ENCODE measurements at places on chromosomes 7 and 10. TPM values are rescaled to one million over a fixed set of nuclear protein-coding genes. Genes with fewer than 3 reads are reported as not detected.

DNA sequence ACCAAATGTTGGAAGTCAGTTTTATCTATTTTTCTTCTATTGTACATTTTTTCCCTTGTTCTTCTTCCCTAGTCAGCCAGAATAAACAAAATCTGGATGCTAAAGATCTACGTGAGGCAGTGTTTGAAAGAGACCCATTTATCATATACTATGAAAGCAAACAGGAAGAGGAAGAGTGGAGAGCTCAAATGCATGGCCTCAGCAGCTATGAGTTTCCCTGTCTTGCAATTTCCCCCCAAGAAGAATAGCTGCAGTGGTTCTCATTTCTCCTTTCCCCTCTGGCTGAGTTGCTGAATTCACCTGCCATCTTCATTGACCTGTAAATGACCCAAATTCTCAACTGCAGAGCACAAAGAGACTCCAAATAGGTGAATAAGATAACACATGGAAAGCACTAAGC lies 347.1 kb upstream of the NRP1 start:
- no peak for DNase-seq

ERVW-1 gene
- total RNA-seq, result not detected

- DNase-seq, result no peak
Observed at GRCh38 chr7:69060516-69060915, 537.8 kb upstream of the AUTS2 start.

- no peak for DNase-seq
Observed at GRCh38 chr7:77855371-77856083, 57.0 kb downstream of the PHTF2 start.

- DNase-seq, result no peak
Observed at GRCh38 chr7:94355454-94355853, 39.2 kb upstream of the COL1A2 start.

- no peak for DNase-seq
Observed at GRCh38 chr7:17632384-17632783, 307.9 kb downstream of the SNX13 start.

DNA sequence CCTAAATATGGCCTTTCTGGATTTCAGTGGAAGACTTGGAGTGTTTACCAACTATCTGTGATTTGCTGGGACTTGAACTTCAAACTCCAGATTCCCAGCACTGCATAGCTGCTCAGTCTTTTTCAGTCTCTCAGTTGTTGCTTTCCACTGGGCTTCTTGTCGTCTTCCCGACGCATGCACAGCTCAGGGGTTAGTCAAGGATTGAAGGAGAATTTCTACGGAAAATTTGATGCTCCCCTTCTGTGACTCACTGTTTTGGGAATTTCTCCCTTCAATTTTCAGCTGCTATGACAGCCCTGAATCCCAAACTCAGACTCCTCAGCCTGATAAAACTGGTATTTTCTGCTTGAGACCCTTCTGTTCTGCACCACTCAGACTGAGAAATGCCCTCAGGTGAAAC lies 91.7 kb downstream of the CYP26A1 start:
- no peak for DNase-seq

GRCh38 chr7:145893925-145894535 lies 222.6 kb upstream of the CNTNAP2 start:
- DNase-seq, result no peak

GRCh38 chr10:124302951-124303505 lies 115.7 kb downstream of the OAT start:
- peak; percentile 52 for DNase-seq

GRCh38 chr7:37248396-37248861 lies 200.2 kb downstream of the ELMO1 start:
- no peak for DNase-seq

DNA sequence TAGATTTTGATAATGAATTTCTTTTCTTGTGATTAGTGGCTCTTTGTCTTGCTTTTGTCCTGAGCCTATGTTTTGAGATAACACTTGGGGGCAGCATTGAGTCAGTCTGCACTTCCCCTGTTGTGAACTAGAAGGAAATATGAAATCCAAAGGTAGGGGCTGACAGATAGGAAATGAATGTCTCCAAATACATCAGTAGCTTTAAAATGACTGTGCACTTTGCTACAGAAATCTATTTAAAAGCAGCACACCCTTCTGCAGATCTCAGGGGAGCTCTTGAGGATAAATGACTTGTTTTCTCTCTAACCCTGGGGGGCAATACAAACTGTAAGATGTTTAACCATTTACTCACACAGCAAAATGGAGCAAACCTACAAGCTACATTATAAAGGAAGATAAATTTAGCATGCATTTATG lies 176.0 kb upstream of the MYO3A start:
- no peak for DNase-seq

RPEL1 gene
- total RNA-seq, result not detected

DNA sequence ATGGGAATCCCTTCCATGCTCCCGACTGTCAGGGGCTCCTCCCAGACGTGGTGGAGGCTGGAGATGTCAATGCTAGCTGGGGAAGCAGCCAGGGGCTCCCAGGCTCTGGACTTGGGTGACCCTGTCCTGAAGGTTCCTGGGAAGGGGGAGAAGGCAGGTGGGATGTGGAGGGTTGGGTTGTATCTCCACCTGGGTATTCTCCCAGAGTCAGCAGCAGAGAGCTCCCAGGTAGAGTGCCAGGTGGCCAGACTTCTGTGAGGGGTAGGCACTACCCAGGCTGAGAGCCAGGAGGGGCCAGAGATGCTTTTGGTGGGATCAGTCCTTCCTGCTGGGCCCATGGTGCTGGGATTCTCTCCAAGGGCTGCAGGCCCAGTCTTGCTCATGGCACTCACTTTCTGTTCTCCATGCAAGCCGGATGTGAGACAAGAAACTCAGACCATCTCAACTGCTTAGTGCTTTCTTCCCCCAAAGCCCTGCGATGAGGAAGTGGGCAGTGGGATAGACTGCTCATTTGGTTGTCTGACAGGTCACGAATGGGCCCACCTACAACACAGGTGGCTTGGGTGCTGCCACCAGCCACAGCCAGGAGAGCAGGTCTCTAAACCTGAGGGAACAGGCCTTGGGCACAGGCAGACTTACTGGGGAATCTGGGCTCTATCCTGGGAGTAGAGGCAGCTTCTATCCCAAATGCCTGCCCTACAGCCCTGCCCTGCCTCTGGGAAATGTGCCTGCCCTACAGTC lies 52.5 kb upstream of the CAMK2B start:
- DNase-seq, result peak; percentile 59

DNA sequence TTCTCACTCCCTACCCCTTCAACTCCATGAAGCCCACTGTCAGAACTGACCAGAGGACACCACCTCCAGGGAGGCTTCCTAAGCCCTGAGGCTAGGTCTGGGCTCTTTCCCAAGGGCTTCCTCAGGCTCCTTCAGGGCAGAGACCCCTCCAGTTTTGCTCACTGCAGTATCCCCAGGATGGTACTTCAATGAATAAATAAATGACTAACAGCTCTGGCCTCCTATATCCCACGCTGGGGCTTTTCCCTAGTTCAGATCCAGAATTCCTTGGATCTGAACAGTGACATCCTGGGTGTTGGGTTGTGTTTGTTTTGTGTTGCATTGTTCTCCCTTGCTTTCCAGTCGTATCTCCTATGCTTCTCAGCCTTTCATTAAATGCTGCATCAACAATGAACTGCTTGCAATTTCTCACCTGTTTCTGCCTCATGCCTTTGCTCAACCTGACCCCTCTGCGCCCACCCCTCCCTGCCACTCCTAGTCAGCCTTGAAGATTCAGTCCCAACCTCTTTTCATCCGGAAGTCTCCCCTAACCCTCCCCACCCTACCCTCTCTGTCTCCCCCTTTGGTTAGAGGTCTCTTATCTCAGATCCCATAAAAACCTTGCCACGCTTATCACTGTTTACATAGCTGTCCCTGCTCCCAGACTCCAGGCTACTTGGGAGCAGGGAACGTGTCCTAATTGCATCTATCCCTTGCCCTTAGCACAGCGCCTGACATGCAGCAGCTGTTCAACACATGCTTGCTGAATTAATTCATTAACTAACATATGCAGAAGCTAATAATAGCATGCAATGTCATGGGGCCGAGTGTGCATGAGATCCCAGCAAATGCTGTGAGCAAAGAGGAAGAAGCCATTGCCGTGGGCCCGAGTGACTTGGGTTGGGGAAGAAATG lies 41.7 kb downstream of the PPP1R3C start:
- DNase-seq, result no peak

GRCh38 chr7:152133804-152134203 lies 108.3 kb downstream of the GALNT11 start:
- DNase-seq, result no peak

LDB3 gene
- total RNA-seq, result 4.0 TPM

IRF5 gene
- total RNA-seq, result 0.26 TPM

ALDH18A1 gene
- total RNA-seq, result 200 TPM

OR6V1 gene
- total RNA-seq, result not detected

GRCh38 chr10:126098226-126098581 lies 201.8 kb downstream of the FANK1 start:
- DNase-seq, result no peak

- DNase-seq, result no peak
Observed at GRCh38 chr7:55426676-55427075, 61.5 kb downstream of the LANCL2 start.

H2BK1 gene
- not detected for total RNA-seq

DNA sequence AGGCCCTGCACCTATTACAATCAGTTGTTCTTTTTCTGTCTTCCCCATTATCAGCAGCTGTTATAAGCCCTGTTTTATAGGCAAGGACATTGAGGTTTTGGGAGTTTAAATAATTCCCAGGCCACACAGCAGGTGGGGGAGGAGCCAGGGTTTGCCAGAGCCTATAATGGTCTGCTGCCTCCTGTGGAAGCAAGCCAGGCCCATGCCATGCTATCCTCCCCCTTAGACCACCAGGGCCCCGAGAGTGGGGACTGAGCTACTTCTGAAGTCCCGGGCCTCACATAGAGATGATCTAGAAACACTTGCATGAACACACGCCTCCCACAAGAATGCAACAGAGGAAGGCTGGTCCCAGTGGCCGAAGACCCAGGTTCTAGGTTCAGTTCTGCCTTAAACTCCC lies 141.7 kb downstream of the SH3PXD2A start:
- DNase-seq, result no peak

DNA sequence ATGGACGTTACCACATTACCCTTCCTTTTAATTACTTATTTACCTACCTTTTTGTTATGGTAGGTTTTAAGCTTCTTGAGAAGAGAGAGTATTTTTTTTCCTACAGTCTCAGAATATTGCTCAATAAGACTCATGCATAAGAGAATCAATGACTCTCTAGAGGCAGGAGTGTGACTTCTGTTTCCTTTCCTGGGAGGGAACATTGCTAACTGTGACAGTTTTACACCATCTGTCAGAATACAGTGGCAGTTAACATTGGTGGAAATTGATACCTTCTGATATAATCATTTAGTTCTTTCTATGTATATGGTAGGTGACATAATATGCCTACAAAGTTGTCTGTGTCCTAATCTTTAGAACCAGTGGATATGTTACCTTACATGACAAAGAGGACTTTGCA lies 348.7 kb upstream of the POT1 start:
- no peak for DNase-seq

GRCh38 chr10:93417921-93418320 lies 64.2 kb downstream of the MYOF start:
- DNase-seq, result no peak

DNA sequence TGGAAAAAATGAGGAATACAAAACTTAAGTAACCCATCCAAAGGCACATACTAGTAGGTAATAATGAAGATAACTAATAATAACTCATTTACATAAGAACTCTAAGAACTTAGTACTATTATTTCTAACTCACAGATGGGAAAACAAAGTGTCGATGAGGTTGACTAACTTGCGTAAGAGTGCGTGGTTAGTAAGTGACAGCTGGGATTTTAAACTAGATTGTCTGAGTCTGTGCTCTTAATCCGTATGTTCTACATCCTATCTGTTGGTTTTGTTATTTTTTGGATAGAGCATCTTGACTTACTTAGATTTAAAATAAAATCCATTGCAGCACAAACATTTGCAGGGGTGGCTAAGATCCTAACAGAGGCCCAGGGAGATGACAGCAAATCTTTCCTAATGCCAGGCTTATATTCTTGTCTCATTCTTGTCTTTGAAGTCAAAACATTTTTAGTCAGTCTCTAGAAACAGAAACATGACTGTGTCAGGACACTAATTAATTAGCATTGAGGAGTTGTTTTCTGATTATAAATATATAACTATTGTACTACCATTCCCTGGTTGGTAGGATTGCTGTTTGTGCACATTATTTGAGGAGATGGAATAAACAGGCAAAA lies 11.7 kb downstream of the RPA3 start:
- no peak for DNase-seq

TRUB1 gene
- total RNA-seq, result 18.7 TPM

DNA sequence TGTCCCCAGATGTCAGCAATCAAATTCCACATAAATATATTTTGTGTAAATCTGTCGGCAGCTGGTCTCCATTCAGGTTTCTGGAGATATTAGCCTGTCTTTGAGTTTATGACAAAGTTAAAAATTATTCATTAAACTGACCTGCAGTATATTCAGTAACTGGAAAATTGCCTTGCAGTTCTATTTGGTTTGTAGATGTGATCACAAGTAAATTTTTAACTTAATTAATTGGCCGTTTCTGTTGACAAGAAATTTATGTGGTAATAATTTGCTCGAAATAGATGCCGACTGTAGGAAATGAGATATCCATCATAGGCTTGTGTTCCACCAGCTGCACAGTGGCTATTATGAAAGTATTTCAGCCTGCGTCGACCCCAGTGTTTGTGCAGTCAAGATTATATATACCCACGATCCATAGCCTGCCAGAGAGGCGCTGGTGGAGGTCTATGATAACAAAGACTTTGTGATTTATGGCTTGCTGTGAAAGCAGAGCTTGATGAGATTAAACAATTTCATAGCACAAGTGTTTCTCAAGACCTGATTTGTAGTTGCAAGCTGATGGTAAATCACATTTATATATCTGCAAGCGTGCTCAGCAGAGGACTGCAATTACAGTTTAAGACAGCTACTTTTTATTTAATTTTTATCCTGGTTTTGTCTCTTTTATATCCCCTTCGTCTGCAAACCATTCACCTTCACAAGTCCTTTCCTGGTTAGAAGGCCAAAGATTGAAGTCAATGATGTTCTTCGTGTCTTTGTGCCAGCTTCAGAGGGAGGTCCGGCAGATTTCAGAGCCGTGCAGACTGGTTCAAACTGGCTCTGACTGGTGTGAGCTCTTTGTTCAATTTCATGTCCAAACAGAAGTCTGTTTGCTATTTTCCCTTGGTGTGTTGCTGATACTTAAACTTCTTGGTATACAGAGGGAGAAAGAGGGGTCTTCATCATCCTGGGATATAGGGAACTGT lies 850.9 kb downstream of the LRMDA start:
- DNase-seq, result no peak

C10orf95 gene
- total RNA-seq, result not detected

- no peak for DNase-seq
Observed at GRCh38 chr7:47087866-47088265, 494.0 kb downstream of the TNS3 start.

- no peak for DNase-seq
Observed at GRCh38 chr7:155785536-155785935, 26.7 kb downstream of the SHH start.

DNA sequence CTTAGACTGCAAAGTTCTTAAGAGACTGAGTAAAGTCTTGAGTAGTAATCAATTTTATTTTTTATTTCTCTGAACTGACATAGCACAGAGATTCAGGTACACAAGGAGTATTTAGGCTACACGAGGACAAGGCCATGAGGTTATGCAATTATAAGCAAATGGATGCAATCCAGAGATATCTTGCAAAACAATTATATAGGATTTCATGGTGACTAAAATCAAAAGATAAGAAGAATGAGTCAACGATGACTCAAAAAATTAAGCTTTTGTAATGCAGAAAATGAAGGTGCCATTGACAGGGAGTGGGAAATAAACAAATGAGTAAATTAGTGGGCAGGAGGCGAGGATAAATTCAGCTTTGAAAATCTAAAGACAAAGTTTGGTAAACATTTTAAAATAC lies 66.7 kb upstream of the MYO3A start:
- DNase-seq, result no peak

- DNase-seq, result no peak
Observed at GRCh38 chr7:33250421-33250871, 121.1 kb downstream of the BBS9 start.

Measured in chondrocyte (in vitro differentiated cells).